ENCODE measurements at places on chromosomes 13 and 19. TPM values are rescaled to one million over a fixed set of nuclear protein-coding genes. Genes with fewer than 3 reads are reported as not detected.

The UBL5 gene
- polyA plus RNA-seq, result 1,357 TPM

The FBXO46 gene
- polyA plus RNA-seq, result 16.6 TPM

The SLC10A2 gene
- 3.5 TPM for polyA plus RNA-seq

The LTBP4 gene
- 63.3 TPM for polyA plus RNA-seq

The LHB gene
- 40.5 TPM for polyA plus RNA-seq

The GPR4 gene
- 0.22 TPM for polyA plus RNA-seq

The ZNF99 gene
- polyA plus RNA-seq, result not detected

The RFPL4A gene
- polyA plus RNA-seq, result 0.25 TPM

The SHC2 gene
- polyA plus RNA-seq, result 10.5 TPM

The PABPC3 gene
- polyA plus RNA-seq, result not detected

The CEACAM19 gene
- 53.0 TPM for polyA plus RNA-seq

The DAND5 gene
- polyA plus RNA-seq, result not detected

The WDR18 gene
- 56.2 TPM for polyA plus RNA-seq

The LILRB4 gene
- polyA plus RNA-seq, result 1.1 TPM

The AMH gene
- 3.0 TPM for polyA plus RNA-seq

The PLVAP gene
- 34.4 TPM for polyA plus RNA-seq

The ATXN8OS gene
- polyA plus RNA-seq, result 0.06 TPM

The ATP13A1 gene
- 42.8 TPM for polyA plus RNA-seq

The ZNF761 gene
- 5.8 TPM for polyA plus RNA-seq

The TMEM255B gene
- 1.4 TPM for polyA plus RNA-seq

The TINCR gene
- polyA plus RNA-seq, result 0.69 TPM

The MEDAG gene
- polyA plus RNA-seq, result 0.34 TPM

The ZNF724 gene
- polyA plus RNA-seq, result 0.27 TPM

The CFAP97D2 gene
- not detected for polyA plus RNA-seq

The KLHL1 gene
- not detected for polyA plus RNA-seq

The CPAMD8 gene
- polyA plus RNA-seq, result 7.1 TPM

The LATS2 gene
- polyA plus RNA-seq, result 5.0 TPM

The OR7C1 gene
- polyA plus RNA-seq, result not detected

The RAB20 gene
- 63.0 TPM for polyA plus RNA-seq

The SBK3 gene
- polyA plus RNA-seq, result not detected

The TRPC4 gene
- 0.18 TPM for polyA plus RNA-seq

The NLRP4 gene
- not detected for polyA plus RNA-seq

The ZNF223 gene
- 3.3 TPM for polyA plus RNA-seq

The CACNG7 gene
- polyA plus RNA-seq, result 0.79 TPM

The ZBTB32 gene
- 0.22 TPM for polyA plus RNA-seq

The GGN gene
- polyA plus RNA-seq, result 1.9 TPM

The SIGLEC14 gene
- polyA plus RNA-seq, result not detected

The ZNF177 gene
- 1.0 TPM for polyA plus RNA-seq

The DHDH gene
- 2.9 TPM for polyA plus RNA-seq

The FFAR3 gene
- not detected for polyA plus RNA-seq

The KRTDAP gene
- not detected for polyA plus RNA-seq

The CYP2B6 gene
- polyA plus RNA-seq, result 9.7 TPM

The ANGPTL8 gene
- polyA plus RNA-seq, result 13.0 TPM

The NAPA gene
- polyA plus RNA-seq, result 119 TPM

The PPP1R12C gene
- polyA plus RNA-seq, result 68.3 TPM

The KLK8 gene
- polyA plus RNA-seq, result not detected

The LMO7 gene
- 31.0 TPM for polyA plus RNA-seq

All from small intestine (tissue), 16 donors.